CD14-positive monocyte (primary cell): ENCODE measurements at places on chromosomes 5 and 9.

DNA sequence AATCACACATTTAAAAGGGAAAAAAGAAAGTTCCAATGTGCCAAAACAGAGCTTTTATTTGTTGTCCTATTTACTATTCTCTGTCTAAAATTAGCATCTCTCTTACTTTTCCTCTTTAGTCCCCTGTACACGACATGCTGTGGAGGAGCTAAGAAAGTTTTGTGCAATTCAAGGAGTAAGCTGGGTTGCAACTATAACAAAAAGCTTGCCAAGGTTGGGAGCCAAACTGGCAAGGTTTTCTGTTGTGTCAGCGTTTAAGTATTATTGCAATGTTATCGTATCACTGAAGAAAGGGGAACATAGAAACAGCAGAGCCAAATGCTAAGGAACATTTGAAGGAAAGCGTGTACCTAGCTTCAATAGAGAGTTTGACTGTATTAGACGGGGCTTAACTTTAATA, 680.8 kb downstream of the CETN3 start:
- no peak for DNase-seq

DNA sequence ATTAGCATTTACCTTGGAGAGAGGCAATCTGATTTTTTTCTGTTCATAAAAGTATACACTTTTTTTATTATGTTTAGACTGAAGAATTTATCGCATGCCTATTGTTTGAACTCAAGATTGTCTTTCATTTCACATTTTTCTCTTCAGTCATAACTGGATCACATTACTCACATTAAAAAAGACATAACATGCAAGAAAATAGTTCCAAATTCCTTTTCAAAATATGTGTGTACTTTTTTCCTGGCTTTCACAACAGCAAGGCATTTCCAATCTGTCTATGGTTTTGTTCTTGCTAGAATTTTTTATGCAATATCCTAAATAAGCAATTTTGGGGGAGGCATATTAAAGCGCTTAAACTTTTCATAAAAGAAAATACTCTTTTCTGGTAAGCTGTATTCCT, 21.2 kb downstream of the FTMT start:
- no peak for DNase-seq

- no peak for DNase-seq
Observed at GRCh38 chr5:140151144-140152021, 23.6 kb upstream of the CYSTM1 start.

DNA sequence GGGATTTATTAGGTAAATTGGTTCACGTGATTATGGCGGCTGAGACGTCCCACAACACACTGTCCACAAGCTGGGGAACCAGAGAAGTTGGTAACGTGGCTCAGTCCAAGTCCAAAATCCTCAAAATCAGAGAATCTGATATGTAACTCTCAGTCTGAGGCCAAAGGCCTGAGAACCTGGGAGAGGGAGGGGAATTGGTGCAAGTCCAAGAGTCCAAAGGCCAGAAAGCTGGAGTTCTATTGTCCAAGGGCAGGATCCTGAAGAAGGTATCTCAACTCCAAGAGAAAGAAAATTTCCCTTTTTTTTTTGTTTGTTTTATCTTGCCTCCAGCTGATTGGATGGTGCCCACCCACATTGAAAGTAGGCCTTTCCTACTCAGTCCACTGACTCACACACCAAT, 83.8 kb downstream of the PRDM9 start:
- no peak for DNase-seq

- DNase-seq: peak; percentile 83
Observed at GRCh38 chr5:67165526-67166459, 30.8 kb downstream of the CD180 start.

DNA sequence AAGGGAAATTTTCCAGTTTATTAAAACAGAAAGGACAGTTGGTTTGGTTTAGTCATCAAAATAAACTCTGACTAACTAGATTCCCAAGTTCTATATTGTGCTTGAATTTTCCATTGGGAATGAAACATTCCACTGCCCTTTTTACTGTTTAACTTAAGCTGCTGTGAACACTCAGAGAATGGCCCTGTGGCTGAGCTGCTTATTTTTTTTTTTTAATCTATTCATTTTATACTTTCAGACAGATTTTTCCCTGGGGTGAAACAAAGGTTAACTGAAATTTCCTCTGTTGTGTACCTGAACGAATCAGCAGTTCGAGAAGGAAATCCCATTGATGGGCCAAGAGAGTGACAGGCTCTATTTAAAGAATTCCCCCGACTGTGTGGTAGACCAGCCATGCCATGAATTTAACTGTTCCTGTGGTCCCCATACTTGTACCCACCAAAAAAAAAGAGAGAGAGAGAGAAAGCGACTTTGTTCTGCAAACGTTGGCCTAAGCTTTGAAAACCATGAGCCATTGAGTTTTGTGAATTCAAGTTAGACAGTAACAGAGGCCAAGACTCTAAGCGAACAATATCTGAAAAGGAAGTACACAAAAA, 138.7 kb upstream of the GRHPR start:
- no peak for DNase-seq

- DNase-seq: peak; percentile 33
Observed at GRCh38 chr5:135131801-135132680, 98.0 kb upstream of the PITX1 start.

- no peak for DNase-seq
Observed at GRCh38 chr5:73292816-73293459, 119.9 kb downstream of the TMEM174 start.

DNA sequence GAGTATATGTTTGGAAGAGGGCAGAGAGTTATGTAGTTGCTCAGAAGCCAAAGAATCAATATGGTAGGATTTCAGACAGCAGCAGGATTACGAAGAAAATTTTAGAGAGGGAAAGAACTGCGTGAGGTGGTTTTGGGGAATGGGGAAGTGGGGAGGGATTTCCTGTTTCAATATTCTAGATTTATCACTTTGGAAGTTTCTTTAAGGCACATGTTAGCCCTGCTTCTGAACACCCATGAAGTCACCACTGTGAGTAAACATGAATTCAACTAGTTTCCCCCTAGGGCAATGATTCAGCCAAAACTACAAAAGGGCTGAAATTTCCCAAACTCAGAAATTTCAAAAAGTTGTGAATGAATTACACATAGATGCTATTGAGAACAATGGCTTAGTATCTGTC, 132.2 kb downstream of the EBF1 start:
- DNase-seq: peak; percentile 23

DNA sequence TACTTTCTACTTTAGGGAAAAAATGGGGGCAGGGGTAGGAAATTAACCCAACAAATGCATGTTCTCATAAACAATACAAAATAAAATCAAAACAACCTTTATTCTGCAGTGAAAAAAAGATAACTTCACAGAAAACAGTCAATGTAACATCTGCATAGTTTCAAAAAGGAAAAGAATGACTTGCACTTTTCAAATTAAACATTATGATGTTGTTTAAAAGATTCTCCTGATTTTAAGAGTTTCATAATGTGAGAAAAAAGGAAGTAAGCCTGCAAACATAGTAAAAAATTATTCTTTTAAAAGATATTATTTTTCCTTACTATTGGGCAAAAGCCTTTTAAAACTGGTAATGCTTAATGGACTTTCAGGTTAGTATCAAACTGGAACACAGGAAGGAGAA, 7.6 kb downstream of the C9orf72 start:
- DNase-seq: no peak

DNA sequence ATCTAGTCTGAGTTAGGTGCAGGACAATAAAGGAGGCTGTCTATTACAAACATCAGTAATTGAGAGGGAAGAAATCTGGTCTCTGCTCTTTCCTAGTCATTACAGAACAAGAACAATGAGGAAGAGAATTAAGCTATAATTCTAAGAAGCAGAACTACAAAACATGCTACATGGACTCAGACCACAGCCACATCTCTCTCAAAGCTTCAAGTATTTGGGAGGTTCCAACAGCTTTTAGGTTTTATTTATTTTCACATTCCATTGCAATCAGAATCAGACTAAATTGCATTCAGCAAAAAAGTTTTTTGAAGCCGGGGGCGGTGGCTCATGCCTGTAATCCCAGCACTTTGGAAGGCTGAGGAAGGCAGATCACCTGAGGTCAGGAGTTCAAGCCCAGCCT, 1.1 kb upstream of the GRPEL2 start:
- no peak for DNase-seq

DNA sequence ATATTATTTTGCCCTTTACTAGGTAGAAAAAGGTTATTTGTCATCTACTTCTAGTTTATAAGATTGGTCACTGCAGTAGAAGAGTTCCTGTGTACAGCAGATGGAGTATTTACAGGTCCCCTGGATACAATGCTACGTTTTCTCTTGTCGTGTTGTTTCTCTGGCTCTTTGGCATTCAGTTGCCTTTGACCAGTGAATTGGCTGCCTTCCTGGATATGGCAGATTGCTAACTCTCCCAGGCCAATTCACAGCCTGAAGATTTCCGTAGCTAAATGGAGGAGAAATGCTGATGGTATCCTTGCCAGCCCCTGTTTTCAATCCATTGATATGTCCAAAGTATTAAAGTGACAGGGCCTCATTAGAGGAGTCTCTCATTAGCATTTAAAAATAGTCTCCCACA, 32.5 kb upstream of the GNAQ start:
- no peak for DNase-seq

GRCh38 chr5:80067016-80067415, 31.9 kb downstream of the THBS4 start:
- peak; percentile 32 for DNase-seq

DNA sequence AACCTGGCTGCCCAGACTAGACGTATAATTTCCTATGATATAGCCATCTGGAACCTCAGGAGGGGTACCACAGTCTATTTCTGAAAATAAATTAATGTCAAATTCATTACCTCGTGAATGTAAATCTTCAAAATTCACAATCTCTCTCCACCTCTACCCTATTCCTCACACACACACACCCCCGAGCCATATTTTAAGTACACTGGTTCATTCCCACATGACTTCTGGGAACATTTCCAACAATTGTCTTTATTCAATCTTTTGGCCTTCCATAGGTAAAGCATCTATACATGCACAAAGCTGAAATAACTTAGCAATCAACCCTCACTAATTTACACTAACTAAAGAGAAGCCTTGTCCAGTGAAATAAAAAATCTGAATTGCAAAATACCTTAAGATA, 32.7 kb downstream of the SUSD1 start:
- DNase-seq: no peak

DNA sequence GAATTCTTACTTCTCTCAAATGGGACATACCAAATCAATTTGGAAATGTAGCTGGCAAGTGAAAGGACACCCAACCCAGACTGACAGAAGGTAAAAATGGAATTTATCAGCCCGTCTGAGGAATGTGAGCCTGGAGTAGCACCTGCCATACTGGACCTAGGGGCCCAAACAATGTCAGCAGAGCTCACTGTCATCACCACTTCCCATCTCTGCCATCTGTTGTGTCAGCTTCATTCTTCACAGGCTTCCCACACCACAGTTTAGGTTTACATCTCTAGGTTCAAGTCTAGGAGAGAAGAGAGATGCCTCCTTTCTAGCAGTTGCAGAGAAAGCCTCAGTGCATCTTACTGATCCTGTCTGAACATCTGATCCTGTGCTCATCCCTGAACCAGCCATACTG, 222.4 kb downstream of the DOCK8 start:
- DNase-seq: no peak

DNA sequence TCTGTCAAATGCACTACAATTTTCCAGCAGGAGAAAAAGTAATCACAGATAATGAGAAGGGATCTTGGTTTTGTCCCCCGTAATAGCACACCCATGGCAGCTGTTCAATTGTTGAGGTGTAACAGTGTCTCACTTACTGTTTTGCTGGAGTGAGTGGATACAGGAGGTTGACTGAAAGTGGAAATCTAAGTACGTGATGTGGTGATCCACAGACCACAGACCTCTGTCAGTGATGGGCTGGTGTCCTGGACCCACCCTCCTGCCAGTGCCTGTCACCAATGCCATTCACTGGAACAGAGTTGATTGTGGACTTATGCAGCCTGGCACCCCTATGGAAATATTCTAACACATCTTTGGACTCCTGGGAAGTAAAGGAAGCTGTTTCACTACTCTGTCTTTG, 261.7 kb downstream of the TRPM3 start:
- no peak for DNase-seq

DNA sequence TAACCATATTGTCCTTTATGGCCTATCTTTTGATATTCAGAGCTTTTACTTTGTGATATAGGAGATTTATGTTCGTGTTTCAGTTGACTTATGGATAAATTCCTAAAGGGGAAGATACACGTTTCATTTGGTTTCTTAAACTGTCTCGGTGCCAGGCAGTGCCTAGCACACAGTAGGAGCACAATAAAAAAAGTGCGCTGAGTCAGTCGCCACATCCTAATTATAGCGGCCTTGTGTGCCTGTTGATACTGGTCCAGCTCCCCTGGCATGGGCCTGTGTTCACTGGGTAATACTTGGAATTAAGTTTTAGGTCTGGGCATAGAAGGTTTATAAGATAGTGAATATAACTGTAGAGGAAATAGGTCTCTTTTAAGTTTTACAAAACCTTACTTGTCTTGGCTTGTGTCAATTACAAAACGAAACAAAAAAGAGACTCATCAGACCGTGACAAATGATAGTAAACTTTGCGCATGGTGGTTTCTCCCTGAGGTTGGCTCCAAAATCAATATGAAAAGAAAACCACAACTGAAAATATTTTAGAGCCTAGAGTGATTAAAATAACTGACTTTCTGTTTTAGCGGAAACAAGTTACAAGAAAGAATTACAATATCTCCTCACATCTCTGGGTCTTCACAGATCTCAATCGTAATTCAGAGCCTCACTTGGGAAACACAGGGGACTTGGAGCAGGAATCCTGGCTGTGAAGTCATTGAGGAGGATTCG, 84.8 kb downstream of the MVB12B start:
- no peak for DNase-seq

DNA sequence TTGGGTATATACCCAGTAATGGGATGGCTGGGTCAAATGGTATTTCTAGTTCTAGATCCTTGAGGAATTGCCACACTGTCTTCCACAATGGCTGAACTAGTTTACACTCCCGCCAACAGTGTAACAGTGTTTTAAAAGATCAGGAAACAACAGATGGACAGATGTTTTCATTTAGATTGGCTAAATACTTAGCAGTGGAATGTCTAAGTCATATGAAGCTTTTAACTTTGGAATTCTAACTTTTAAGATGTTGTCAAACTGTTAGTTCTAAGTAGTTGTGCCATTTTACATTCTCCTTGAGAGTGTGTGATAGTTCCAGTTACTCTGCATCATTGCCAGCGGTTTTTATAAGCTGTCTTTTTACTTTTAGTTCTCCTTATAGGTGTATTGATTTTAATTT, 688.8 kb downstream of the SEMA5A start:
- DNase-seq: no peak

DNA sequence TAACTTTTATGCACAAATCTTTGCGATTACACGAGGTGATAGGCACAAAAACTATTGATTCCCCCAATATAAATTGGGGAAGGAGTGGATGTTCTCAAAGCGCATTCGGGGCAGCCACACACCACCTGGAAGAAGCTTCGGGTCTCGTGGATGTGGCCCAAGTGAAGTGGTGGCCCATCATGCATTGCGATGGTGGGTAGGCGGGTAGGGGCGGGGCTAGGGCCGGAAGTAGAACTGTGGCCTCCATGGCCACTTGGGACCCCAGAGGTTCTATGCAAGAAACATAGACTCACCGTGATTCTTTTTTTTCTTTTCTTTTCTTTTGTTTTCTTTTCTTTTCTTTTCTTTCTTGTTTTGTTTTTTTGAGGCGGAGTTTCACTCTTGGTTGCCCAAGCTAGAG, 86.4 kb upstream of the SLC44A1 start:
- DNase-seq: no peak

GRCh38 chr9:78879324-78880100, 582.6 kb downstream of the PSAT1 start:
- no peak for DNase-seq
